Urinary bladder (tissue), 4 donors: ENCODE measurements at places on chromosomes 1 and 21. TPM values are rescaled to one million over a fixed set of nuclear protein-coding genes. Genes with fewer than 3 reads are reported as not detected.

DNA sequence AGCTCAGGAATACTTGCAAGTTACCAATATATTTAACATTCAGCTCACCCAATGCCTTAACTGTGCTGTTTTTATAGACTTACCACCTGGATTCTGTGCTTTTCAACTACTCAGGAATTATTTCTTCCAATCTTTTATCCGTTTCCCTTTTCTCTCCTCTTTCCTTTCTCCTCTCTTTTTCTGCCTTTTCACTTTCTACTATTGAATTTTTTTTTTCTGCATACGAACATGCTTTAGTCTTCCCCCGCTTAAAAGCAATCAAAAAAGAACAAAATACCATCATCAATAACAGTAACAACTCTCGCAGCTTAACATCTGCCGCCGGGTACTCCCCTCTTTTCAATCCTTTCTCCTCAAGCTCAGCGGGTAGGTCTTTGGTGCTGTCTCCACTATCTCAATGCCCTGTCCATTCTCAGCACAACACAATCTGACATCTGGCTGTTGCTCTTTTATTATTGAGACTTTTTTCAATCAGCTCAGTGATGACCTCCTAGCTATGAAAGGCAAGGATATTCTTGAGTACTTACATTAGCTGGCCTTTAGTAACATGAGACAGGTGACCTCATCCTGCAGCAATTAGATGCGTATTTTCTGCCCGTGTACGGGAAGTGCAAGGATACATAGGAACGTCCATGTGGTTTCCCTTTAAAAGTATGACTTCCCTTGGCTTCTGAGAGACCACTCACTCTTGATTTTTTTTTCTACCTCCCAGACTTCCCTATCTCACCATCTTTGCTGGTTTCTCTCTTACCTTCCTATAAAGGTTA lies 40.2 kb upstream of the SIPA1L2 start:
- DNase-seq = no peak

DNA sequence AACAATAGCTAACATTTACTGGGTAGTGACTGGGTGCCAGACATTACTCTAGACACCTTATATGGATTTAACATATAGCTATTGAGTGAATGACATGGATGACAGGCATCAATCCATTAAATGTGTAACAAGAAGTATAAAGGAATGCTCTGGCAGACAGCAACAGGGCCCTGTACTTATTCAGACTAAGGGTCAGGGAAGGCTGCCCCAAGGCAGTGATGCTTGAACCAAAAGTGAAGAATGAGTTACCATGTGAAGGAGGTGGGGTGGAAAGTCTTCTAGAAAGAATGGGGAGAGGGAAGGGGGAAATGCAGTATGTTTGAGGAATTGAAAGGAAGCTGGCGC lies 8.3 kb upstream of the PTPRF start:
- DNase-seq = no peak

DNA sequence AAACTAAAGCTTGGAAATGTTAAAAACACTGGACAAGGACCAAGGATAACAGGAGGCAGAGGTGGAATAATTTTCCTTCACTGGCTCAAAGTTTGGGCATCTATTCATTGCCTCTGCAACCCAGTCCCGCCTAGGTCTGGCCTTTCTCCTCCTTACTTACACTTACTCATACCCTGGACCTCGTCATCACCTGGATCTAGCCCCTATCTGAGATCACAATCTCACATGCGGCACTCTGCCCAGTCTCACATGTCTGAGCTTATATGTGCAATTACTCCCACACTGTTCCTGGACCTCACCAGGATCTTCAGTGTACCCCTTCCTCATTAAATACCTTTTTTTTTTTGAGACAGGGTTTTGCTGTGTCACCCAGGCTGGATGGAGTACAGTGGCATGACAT lies 37.6 kb downstream of the NVL start:
- no peak for DNase-seq

- no peak for DNase-seq
Measured at GRCh38 chr21:45090966-45091365, 16.6 kb downstream of the ADARB1 start.

GRCh38 chr21:41369920-41370839 lies 8.4 kb downstream of the MX2 start:
- no peak for DNase-seq

DNA sequence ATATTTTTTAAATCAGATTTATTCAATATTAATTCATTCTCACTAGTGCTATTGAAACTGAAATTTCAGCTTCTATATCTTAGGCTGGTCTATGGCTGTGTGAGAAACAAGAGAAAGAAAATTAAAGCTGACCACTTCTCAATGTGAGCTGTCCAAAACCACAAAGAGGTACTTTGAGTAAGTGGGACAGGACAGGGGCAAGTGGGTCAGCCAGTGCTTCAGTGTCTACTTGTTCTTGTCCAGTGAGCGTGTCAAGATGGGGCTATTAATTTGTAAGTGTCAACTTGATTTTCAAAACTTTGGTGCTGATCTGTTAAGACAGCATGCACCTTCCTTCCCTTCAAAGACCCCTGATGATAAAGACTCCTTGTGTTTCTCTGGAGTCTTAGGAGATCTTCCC lies 533.9 kb downstream of the PLPP3 start:
- no peak for DNase-seq

GRCh38 chr1:15678578-15678977 lies 5.5 kb upstream of the PLEKHM2 start:
- DNase-seq = no peak

PPIAL4G gene
- polyA plus RNA-seq = not detected

RIPPLY3 gene
- 0.48 TPM for polyA plus RNA-seq
